ENCODE measurements at places on chromosomes 2 and 18.

DNA sequence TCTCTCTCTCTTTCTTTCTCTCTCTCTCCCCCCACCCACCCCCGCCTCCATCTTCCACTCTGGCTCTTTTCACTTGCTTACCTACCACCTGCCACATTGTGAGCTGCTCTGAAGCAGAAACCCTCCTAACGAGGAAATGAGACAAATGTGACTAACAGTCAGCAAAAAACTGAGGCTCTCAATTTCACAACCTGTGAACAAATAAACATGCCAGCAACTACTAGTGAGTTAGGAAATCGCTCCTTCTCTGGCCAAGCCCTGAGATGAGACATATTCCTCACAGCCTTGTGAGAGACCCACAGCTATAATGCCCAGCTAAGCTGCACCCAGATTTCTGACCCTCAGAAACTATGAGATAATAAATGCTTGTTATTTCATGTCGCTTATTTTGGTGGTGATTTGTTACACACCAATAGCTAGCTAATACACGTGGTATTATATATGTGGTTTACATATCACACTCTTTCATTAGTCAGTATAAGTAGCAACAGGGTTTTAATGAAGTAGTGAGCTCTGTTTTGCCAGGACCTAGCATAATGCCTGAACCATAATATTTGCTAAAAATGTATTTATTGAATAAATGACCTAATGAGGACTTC is 8.4 kb upstream of the ZNF521 start:
- DNase-seq: no peak

GRCh38 chr2:43326101-43326825 is 99.9 kb upstream of the ZFP36L2 start:
- no peak for DNase-seq

DNA sequence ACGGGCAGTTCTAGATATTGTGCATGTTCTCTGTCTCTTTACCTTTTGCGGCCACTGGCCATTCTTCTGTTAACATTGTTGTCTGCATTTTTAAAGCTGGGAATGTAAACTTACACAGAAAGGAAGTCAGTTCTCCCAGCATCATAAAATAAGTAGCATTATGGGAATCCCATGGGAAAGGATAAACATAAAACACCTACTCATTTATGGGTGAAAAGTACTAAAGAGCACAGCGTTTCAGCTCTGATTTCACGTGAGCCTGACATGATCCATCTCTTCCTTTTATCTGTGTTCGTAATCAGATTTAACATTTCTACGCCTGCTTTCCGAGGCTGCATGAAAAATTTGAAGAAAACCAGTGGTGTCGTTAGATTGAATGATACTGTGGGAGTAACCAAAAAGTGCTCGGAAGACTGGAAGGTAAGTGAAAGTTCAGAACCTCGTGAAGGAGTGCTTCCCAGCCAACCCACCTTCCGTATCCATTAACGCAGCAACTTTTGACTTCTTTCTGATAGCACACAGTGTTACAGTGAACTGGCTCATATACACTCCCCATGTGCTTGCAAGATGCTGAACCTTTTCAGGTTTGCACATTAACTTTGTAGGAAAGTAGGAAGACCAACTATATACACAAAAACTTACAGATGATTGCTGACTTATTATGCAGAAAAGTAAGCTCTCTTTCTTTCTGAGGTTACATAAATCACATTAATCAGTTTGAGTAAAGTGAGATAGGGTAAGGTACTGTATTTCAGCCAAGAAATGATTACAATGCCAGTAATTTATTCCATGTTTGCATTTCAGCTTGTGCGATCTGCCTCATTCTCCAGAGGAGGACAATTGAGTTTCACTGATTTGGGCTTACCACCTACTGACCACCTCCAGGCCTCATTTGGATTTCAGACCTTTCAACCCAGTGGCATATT is 86.5 kb upstream of the TTC39C start:
- no peak for DNase-seq

- no peak for DNase-seq
These were observed 126.6 kb downstream of the KCNH7 start for GRCh38 chr2:162711832-162712540.

- DNase-seq: no peak
These were observed 78.7 kb downstream of the PRPF40A start for GRCh38 chr2:152638590-152638989.

DNA sequence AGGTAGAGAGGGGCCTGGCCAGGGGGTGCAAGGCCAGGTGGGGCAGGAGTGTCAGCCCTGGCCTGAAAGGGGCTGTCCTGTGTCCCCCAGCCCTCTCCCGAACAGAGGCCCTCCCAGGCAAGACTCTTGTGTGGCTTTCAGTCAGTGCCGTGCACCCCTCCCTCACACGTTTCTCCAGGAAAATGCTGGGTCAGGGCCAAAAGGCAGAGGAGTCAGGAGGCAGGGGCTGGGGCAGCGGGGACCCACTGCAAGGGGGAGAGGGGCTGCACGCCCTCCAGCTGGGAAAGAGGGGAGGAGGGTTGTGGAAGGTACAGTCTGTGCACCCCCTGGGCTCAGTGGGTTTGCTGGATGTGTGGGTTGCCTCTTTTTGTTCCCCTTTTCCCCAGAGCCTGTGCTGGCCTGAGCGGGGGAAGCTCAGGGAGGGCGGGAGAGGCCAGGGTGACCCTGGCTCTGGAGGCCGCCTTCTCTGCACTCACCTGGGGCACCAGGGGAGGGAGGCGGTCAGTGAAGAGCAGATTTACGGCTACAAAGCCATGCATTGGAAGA is 4.1 kb downstream of the KCNF1 start:
- no peak for DNase-seq

DNA sequence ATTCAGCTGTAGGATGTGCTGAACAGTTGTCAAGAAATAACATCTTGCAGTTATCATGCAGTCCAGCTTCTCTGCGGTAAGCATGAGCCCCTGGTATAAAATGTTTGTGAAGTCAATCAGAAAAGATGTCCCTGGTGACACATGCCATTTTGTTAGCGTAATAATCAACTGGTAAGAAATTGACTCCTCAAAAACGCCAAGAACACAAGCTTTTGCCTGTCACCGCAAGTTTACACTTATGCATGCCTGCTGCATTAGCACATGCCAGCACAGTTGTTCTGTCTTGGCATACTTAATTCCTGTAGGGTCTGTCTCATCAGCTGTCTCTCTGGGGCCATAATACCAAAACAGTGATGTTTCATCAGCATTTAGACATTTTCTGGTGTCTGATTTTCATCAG is 524.8 kb upstream of the DSEL start:
- no peak for DNase-seq

DNA sequence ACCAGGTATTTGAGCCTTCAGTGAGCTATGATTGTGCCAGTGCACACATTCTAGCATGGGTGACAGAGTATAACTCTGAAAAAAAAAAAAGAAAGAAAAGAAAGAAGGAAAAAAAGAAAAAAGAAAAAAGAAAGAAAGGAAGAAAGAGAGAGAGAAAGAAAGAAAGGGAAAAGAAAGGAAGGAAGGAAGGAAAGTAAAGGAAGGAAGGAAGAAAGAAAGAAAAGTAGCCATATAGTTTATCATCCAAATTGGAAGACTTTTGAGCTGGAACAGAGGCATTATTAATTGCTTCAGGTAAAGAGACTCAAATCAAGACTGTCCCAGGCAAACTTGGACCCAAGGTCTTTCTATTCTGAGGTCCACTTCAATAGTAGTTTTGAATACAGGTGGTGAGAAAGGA is 32.9 kb upstream of the ZEB2 start:
- no peak for DNase-seq

GRCh38 chr2:38978296-38978903 is 88.7 kb downstream of the ARHGEF33 start:
- DNase-seq: no peak

GRCh38 chr2:41716497-41716896 is 331.3 kb upstream of the PKDCC start:
- no peak for DNase-seq

GRCh38 chr2:33209976-33210375 is 263.2 kb downstream of the LTBP1 start:
- DNase-seq: no peak

DNA sequence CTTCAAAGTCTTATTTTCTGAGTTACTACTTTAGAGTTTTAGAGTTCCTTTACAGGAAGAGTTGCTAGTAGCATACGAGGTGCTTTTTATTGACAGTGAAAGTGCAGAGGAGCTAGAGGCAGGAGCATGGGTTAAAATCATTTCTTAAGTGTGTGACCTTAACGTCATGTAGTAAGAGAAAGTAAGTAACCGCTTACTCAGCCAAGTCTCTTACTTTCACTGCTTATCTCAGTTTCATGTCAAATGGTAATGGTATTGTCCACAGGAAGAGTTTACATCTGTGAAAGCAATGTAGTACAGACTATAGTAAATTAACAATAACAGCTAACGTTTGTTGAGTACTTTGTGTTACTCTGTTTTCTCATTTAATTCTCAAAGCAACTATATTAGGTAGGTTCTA is 12.6 kb downstream of the NDUFAF7 start:
- no peak for DNase-seq

All from iPS DF 6.9 (cell line).